Putamen (tissue), 1 donor: ENCODE measurements at places on chromosomes 2 and 18.

DNA sequence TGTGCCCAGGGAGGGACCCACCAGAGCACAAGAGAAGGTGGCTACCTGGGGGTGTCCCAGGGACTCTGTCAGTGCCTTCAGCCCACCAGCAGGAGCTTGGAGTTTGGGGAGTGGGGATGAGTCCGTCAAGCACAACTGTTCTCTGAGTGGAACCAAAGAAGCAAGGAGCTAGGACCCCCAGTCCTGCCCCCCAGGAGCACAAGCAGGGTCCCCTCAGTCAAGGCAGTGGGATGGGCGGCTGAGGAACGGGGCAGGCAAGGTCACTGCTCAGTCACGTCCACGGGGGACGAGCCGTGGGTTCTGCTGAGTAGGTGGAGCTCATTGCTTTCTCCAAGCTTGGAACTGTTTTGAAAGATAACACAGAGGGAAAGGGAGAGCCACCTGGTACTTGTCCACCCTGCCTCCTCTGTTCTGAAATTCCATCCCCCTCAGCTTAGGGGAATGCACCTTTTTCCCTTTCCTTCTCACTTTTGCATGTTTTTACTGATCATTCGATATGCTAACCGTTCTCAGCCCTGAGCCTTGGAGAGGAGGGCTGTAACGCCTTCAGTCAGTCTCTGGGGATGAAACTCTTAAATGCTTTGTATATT, 14.0 kb downstream of the ITM2C start:
- DNase-seq, result no peak

GRCh38 chr2:164430166-164430783, 191.0 kb downstream of the GRB14 start:
- DNase-seq, result peak; percentile 54

- DNase-seq, result peak; percentile 33
These were observed 104.1 kb downstream of the CHN1 start for GRCh38 chr2:174901075-174901474.

- no peak for DNase-seq
These were observed 295.4 kb downstream of the CELF4 start for GRCh38 chr18:37270038-37270665.

DNA sequence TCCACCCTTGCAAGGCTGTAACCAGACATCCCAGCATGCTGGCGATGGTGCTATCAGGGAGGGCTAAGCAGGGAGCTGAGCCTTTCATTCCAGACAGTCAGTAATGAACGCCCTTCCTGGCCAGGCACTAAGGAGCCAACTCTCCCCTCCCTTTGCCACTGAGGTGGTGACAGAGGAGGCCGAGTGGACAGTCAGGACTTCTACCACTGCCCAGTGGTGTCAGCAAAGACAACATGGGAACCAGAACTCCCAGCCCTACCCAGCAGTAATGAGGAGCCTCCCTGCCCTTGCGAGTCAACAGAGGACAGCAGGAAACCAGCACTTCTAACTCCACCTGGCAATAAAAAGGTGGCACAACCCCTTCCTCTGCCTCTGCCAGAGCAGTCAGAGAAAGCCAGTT, 68.6 kb downstream of the ZAP70 start:
- no peak for DNase-seq

- no peak for DNase-seq
These were observed at the start of gene ITGA4 for GRCh38 chr2:181457121-181457740. TSS of gene ITGA4 (plus strand) at chr2:181457386. CDS start at chr2:181457655, 269 bp downstream.

DNA sequence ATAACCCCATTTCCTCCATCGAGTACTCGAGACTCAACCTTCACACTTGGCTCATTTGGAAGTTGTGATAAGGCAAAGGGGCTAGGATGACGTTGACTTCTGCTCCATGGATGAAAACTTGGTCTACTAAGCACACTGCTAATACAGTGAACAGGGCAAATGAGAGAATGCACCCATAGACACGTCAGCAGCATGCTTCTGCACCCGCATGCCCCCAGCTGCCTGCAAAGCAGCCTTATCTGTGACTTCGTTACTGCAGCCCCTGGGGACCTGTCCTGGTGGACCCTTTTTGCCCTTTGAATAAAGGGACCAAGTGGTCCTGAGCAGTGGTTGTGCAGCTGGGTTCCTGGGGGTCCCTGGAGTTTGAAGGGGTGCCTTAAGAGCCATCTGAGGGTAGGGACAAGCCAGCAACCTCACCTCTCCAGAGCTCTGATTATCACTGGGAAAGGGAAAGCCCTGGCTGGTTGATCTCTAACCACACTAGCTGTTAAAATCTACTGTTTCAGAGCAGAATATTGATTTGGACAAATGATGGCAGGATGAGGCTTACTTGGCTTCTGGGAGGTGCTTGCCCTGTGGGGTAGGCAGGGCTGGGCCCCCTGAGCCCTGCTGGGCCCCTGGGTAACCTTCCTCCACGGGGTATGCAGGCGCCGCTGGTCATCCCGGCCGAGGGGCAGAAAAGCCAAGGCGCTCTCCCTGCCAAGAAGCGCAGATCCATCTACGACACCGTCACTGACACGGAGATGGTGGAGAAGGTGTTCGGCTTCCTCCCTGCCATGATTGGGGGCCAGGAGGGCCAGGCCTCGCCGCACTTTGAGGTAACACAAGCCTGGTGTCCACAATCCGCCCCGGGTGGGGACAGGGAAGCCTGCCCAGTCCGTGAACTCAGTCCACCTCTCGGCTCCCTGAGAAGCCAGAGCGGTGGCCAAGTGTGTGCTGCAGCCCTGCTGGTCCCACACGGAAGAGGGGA, 37.6 kb upstream of the GPR17 start:
- no peak for DNase-seq

DNA sequence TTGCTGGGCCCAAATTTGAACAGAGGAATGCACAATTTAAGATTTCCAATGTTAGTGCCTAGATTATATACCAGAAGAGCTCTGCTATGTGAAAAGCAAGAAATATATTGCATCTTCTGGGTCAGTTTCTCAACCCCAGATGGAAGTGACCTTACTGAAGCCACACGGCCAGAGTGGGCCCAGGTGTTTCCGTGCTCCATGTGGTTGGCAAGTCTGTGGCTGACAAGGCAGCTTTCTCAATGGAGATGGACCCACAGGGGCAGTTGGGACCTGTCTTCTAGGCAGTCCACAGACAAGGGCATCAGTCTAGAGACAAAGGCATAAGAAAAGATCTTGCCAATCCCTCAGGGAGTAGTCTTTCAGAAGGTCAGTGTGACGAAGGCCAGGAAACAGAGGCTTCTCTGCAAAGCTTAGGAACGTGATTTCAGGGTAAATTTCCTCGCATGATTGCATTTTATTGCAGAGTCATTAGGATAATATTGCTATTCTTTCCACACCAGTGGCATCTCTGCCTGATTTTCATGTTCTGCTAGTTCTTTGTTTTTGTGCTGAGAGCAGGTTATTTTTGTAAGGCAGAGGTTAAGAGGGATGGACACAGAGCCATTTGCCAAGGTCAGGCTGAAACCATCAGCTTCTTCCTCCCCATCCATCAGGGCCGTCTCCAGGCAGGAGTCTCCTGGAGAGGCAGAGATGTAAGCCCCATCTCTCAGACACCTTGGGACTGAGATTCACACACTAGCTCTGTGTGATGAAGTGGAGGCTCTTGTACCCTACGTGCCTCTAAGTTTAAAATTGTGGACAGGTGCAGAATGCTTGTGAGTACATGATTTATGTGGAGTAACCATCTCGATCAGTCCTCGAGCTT, 202.1 kb downstream of the ANKRD30B start:
- DNase-seq, result no peak

DNA sequence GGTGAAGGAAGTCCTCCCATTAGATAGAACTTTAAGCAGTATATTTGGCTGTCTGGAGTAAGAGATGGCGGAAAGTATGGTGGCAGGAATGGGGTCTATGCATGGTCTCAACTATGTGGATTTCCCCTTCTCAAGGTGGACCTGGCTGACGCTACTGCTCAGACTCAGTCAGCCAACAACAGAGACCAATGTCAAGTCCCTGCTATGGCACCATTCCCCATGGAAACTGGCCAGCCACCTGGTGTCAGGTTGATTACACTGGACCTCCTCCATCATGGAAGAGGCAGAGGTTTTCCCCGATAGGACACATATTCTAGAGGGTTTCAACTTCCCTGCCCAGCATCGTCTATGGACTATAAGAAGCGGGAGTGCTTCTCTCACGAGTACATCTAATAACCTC, 8.6 kb upstream of the FAHD2A start:
- no peak for DNase-seq

DNA sequence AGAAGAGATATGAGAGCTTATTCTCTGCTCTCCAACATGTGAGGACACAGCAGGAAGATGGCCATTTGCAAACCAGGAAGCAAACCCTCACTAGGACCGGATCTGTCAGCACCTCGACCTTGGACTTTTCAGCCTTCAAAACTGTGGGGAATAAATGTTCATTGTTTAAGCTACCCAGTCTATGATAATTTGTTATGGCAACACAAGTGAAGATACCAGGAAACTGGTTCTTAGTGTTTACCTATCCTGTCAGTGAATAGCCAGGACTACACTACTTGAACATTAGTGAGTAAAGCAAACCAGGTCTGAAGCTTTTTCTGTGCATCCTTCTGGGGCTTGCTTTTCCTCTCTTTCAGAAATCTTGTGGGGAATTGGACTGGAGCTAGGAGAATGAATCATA, 44.4 kb upstream of the BARD1 start:
- DNase-seq, result no peak

- DNase-seq, result no peak
These were observed 39.1 kb upstream of the STK39 start for GRCh38 chr2:168286535-168286934.

DNA sequence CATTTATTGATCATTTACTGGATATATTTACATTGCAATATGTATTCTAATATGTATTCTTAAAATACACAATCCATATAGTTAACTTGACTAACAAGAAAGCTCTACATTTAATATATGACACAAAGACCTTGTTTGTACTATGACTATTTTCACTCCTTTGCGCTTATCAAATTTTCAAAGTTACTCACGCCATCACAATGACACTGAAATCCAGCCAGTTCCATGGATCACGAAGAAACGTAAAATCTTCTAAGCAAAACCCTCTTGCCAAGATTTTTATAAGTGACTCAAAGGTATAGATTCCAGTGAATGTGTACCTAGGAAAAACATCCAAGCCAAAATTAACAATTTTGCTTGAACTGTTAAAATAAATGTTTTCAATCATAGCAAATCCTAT, 39.6 kb downstream of the SCN3A start:
- no peak for DNase-seq

- DNase-seq, result no peak
These were observed 1.8 kb upstream of the HDAC4 start for GRCh38 chr2:239402666-239403065.

GRCh38 chr2:205679410-205680009, 2.8 kb upstream of the NRP2 start:
- no peak for DNase-seq

DNA sequence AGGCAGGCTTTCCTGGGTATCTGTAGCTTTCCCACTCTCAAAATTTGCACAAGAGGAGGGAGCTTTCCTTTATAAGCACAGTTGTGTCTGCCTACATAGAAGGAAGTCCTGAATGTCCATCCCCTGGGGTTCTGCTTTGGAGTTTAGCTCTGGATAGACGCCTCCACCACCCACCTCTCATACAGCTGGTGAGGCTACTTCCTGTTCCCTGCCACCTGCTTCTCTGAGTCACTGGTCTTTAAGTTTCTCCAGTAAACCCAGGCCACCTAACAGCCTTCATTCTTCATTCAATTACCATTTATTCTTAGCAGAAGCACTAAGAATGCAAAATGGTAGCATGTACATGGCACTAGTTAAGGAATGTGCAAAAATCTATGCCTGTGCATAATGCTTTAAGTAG, 407.8 kb downstream of the CDH2 start:
- no peak for DNase-seq

DNA sequence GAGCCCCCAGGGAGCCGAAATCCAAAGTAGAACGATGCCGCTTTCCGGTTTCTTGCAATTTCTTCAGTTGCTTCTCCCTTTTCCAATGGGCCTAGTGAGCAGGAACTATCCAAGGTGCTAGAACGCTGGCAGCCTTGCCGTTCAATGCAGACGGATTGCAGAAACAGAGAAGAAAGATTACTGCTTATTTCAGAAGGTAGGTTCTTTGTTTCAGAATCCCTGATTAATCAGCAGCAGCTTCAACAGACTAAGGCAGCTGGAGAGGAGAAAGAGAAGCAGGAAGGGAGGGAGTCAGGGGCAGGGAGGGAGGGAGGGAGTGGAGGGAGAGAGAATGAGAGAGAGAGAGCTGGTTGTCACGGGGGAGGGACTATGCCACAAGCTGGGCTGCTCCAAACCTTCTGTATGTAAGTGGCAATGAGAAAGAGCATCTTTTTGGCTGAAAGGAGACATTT, 576 bp downstream of the NYAP2 start:
- DNase-seq, result peak; percentile 75

GRCh38 chr2:160165996-160166395, 34.1 kb downstream of the ITGB6 start:
- DNase-seq, result no peak

DNA sequence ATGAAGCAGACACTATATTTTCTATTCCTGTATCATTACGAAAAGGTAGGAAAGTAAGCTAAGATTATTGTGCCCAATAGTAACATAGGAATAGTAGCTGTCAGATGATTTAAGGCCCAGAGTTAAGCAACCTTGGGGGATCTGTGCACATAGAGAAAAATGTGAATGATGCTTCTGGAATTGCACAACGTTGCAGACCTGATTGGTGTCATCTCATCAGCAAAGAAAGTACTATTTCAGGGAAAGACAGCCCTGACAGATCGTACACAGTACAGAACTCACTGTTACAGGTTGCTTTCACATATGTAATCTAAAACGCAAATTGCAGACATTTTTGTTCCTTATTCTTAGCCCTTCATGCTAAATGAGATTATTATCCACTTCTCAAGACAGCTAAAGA, 535.9 kb downstream of the TRIB2 start:
- no peak for DNase-seq

- no peak for DNase-seq
These were observed 7.7 kb upstream of the AMMECR1L start for GRCh38 chr2:127893494-127893893.

DNA sequence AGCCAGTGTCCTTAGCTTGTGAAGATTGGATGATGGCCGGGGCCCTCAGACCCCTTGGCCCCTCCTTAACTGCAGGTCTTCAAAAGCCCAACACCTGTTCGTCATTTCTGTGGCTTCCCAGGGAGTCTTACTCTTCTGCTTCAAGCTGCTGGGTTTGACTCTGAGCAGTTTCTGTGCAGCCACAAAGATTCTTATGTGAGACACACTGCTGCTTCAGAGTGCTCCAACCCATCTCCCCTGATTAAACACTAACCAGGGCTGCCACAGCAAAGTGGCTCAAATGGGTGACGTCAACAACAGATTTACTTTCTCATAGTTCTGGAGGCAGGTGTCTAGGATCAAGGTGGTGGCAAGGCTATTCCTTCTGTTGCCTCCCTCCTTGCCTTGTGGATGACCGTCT, 40.8 kb downstream of the TSN start:
- no peak for DNase-seq

DNA sequence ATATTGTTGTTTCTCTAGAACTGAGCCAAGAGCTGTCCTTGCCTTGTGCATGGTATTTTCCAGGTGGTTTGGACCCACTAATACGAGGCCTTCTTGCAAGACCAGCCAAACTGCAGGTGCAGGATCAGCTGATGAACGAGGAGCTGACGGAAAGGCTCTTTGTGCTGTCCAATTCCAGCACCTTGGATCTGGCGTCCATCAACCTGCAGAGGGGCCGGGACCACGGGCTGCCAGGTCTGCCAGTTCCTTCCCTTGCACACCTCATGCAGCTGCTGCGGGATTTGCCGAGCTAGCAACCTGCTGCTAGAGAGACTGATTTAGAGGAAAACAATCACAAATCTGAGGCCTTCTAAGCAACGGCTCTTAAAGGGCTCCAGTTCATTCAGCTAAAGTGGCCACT, 74.5 kb downstream of the TPO start:
- DNase-seq, result no peak

GRCh38 chr18:51168026-51168742, 29.3 kb downstream of the MEX3C start:
- DNase-seq, result no peak
